ENCODE measurements at places on chromosomes 1 and 21.

- peak; percentile 85 for DNase-seq
These were observed 21.4 kb upstream of the FMO1 start for GRCh38 chr1:171226747-171227370.

- no peak for DNase-seq
These were observed 1.1 kb downstream of the CRCT1 start for GRCh38 chr1:152515434-152515783.

DNA sequence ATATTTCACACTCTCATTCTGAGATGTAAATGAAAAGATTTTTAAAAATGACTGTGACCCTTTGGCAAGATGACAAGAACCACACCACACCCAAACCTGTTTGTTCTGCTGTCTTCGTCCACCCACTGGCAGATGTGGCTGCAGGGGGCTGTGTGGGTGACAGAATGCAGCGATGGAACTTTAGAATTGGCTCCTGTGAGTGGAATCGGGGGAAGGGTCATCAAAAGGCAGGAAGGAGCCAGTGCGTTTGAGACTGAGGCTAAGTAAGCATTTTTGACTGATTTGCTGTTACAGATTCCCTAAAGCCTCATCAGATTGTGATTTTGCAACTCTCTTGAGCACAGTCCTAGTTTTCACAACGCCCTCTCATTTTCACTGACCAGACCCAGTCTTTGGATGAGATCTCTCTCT, 111.2 kb upstream of the ADGRL2 start:
- DNase-seq = no peak

DNA sequence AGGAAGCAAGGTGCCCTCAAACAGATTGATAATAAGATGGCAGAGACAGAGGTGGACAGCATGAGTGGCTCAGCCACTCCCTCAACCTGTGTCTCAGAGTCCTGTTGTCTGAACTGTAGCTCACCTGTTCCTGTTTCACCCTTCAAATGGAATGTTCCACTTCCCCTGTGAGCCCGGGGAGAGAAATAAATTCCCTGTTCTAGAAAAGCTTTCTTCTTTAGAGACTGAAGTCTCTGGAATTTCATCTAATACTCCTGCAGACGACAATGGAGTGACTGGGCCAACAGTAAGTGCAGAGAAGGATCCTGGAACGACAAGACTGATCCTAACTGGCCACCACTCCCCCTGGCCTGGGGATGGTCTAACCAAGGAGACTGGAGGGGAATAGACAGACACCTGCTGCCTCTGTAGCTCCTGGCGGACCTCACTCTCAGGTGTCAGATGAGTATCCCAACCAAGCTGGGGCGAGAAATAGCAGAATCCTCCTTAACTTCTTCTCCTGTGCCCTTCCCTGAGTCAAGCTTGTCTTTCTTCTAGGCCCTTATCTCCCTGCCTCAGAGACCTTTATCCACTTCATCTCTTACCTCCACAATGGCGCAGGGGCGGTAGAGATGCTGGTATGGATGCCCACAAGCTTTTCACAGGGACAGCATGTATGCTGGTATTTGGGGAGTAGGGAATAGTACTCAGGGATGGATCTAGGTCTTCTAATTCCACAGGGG, 45.4 kb downstream of the PLEKHA6 start:
- DNase-seq = no peak

GRCh38 chr1:96388421-96389310, 332.9 kb upstream of the PTBP2 start:
- no peak for DNase-seq

Measured in Karpas-422 (cell line).